ENCODE measurements at places on chromosomes 12 and 14.

DNA sequence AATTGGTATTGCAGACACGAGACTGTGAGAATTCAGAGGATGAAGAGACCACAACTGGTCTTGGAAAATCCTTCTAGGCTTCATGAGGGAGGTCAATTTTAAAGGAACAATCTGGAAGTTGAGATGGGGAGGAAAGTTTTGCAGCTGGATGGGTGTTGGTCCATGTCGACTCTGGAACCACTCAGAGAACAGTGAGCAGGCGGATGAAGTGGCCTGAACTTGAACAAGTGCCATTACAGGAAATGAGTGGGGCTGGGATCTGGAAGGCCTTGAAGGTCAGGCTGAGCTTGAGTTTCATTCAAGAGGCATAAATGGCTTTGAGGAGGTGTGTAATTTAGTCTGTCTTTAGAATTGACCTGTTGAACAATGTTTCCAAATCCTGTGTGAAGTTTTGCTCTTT is 140.9 kb downstream of the GALC start:
- H3K4me1 ChIP-seq: no peaks in the 10 kb centered on the region
- H3K4me3 ChIP-seq: no peak overlapping the region
- no peak for DNase-seq
- no peaks in the 10 kb centered on the region for H3K27me3 ChIP-seq

GRCh38 chr12:124400124-124400523 is 105.2 kb downstream of the RFLNA start:
- H3K4me1 ChIP-seq: peaks cover 2% of the 10 kb centered on the region
- peaks cover 2% of the 10 kb centered on the region for H3K36me3 ChIP-seq
- H3K27me3 ChIP-seq: no peaks in the 10 kb centered on the region
- no peak for DNase-seq
- H3K27ac ChIP-seq: no peak overlapping the region

GRCh38 chr12:12210983-12211382 is 55.9 kb downstream of the LRP6 start:
- DNase-seq: no peak
- no peaks in the 10 kb centered on the region for H3K36me3 ChIP-seq
- H3K4me3 ChIP-seq: no peak overlapping the region
- no peak overlapping the region for H3K27ac ChIP-seq
- no peaks in the 10 kb centered on the region for H3K27me3 ChIP-seq

GRCh38 chr12:116915326-116915725 is 4.6 kb downstream of the FBXW8 start:
- no peak overlapping the region for H3K4me3 ChIP-seq
- H3K4me1 ChIP-seq: peaks cover 3% of the 10 kb centered on the region
- no peak for DNase-seq

GRCh38 chr14:101507836-101508150 is 53.5 kb upstream of the DIO3 start:
- no peak overlapping the region for H3K4me3 ChIP-seq
- no peaks in the 10 kb centered on the region for H3K36me3 ChIP-seq
- no peak for DNase-seq

DNA sequence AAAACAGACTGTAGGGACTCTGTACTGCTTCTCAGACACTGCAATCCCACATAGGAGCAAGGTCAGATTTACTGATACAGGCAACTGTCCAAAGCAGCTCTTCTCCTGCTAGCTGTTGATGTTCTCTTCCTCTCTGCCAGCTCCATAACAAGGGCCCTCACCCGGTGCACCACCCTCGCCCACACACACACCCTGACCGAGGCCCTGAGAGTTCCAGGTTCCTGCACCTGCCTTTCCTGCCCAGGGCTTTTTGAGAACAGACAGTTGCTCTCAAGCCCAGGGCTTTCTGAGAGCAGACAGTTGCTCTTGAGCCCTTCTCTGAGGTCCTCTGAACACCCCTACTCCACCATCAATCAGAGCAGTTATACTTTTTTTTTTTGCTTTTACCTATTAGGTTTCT is 233.8 kb upstream of the GARIN6 start:
- H3K27me3 ChIP-seq: no peaks in the 10 kb centered on the region
- H3K36me3 ChIP-seq: no peaks in the 10 kb centered on the region
- DNase-seq: no peak

DNA sequence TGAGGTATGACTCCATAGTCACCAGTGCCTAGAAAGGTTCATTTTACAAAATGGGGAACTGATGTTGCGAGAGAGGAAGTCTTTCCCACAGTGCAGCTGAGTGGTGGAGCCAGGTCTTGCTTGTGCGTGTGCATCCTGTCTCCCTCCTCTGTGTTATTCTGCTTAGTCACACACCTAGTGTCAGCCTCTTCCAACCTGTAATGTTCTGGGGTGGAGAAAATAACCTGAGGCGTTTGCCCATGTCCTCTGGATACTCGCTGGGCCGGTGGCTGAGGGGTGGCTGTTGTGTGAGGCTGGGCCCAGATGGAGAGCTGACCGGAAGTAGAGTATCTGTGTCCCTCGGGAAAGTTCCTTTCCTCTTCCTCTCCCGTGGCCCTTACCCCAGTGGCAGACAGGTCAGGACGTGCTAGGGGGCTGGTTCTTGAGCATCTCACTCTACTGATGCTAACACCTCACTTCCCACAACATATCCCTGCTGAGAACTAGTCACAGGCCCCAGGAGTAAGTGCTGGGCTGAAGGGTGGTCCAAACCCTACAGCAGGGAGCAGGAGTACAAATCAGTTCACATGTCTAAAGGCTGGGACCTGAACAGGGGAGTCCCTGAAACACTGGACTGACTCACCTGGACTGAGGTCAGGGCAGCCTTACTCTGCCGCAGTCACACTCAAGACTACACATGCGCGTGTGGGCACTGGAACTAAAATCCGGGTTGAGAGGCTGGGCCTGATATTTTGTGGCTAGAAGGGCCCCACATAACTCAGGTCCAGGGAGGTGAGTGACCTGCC is 7.0 kb downstream of the MLF2 start:
- no peak overlapping the region for H3K27ac ChIP-seq
- no peaks in the 10 kb centered on the region for H3K4me1 ChIP-seq
- no peak overlapping the region for H3K4me3 ChIP-seq
- peaks cover 22% of the 10 kb centered on the region for H3K36me3 ChIP-seq
- DNase-seq: no peak

- H3K4me3 ChIP-seq: no peak overlapping the region
- H3K27ac ChIP-seq: peak overlapping the region; percentile 84
- DNase-seq: peak; percentile 99
- H3K27me3 ChIP-seq: no peaks in the 10 kb centered on the region
These were observed 105.2 kb upstream of the ATF7IP start for GRCh38 chr12:14260011-14260993.

DNA sequence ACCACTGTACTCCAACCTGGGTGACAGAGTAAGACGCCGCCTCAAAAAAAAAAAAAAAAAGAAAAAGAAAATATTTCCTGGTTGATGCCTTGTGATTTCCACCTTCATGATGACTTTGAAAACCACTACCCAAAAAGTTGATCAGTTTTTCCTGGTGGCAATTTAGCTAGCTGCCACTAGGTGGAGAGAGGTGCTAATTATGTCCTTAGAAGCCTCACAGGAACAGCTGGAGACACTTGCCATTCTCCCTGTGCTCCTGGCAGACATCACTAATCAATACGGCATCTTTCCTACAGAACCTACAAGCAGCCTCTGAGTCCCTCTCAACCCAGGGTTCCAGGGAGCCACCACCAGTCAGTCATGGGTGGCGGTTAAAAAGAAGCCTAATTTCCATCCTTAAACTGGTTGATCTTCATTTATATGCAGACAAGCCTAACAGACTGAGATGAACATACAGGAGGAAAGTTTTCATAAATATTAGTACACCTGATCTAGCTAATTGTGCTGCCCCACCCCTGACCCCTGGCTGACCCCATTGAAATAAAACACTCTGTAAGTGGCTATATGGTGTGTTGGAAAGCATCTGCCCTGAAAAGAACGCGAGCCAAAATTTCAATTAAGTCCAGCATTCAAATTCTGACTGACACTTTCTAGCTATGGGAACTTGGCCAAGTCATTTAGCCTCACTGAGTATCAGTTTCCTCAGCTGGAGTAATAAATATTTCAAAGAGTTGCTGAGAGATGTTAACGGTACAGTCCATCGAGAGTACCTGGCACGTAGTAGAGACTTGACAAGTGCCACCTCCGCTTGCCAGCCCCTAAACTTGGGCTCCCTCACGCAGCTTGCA is 6.2 kb upstream of the OAS1 start:
- H3K27ac ChIP-seq: no peak overlapping the region
- no peaks in the 10 kb centered on the region for H3K4me1 ChIP-seq
- no peak overlapping the region for H3K4me3 ChIP-seq
- DNase-seq: peak; percentile 86

DNA sequence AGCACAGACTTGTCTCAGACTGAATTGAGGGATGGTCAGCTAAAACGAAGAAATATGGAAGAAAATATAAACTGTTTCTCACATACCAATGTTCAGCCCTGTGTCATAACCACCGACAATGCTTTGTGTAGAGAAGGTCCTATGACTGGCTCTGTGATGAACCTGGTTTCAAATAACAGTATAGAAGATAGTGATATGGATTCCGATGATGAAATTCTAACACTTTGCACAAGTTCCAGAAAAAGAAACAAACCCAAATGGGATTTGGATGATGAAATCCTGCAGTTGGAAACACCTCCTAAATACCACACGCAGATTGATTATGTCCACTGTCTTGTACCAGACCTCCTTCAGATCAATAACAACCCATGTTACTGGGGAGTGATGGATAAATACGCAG is 7.9 kb upstream of the MAPK1IP1L start:
- no peaks in the 10 kb centered on the region for H3K4me1 ChIP-seq
- H3K27me3 ChIP-seq: no peaks in the 10 kb centered on the region
- no peak overlapping the region for H3K27ac ChIP-seq
- peaks cover 6% of the 10 kb centered on the region for H3K36me3 ChIP-seq

- H3K36me3 ChIP-seq: no peaks in the 10 kb centered on the region
- no peaks in the 10 kb centered on the region for H3K27me3 ChIP-seq
- H3K27ac ChIP-seq: no peak overlapping the region
- no peak for DNase-seq
- peaks cover 9% of the 10 kb centered on the region for H3K4me1 ChIP-seq
- no peak overlapping the region for H3K4me3 ChIP-seq
These were observed 66.6 kb downstream of the DAAM1 start for GRCh38 chr14:59254911-59255545.

DNA sequence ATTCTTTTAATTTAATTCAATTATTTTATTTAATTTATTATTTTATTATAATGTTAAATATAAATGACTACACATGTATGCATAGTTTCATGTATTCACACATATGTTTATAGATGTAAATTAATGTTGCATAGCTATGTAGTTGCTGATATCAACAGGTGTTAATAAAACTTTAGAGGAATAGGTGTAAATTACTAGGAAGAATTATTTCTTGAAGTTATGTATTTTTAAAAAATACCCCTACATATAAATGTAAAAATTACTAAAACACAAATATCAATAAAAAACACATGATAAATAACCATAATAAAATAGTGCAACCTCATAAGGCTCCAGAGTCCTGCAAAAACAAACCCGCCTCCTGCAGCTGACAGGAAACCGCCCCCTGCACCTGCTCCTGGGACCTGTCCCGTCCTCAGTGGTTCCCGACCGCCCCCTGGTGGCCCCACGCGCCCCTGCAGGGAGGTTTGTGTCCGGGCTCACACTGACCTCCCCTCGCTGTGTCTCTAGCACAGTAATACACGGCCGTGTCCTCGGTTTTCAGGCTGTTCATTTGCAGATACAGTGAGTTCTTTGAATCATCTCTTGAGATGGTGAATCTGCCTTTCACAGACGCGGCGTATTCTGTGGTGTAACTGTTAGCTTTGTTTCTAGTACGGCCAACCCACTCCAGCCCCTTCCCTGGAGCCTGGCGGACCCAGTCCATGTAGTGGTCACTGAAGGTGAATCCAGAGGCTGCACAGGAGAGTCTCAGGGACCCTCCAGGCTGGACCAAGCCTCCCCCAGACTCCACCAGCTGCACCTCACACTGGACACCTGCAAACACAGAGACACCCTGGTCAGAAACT is 1264.0 kb downstream of the TMEM121 start:
- no peaks in the 10 kb centered on the region for H3K36me3 ChIP-seq
- no peaks in the 10 kb centered on the region for H3K27me3 ChIP-seq
- DNase-seq: peak; percentile 1
- H3K27ac ChIP-seq: no peak overlapping the region

GRCh38 chr12:90630006-90630405 is 325.0 kb downstream of the CCER1 start:
- H3K27me3 ChIP-seq: no peaks in the 10 kb centered on the region
- no peak overlapping the region for H3K4me3 ChIP-seq
- no peak for DNase-seq
- H3K4me1 ChIP-seq: no peaks in the 10 kb centered on the region

DNA sequence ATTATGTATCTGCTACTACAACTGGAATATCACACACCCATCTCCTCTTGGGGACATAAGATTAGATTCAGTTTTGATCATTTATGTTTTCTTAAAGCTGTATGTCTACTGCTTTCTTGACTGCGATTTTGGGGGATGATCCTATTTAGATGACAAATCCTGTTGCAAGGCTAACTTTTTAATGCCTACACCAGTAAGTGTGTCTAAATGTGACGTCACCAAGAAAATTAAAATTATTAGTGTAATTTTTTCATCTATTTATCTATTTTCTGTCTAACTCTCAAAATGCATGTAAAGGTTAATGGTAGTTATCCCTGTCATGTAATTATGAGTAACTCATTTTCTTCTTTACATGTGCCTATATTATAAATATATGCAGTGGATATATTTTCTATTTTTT is 170.9 kb upstream of the PPFIA2 start:
- H3K4me3 ChIP-seq: no peak overlapping the region
- H3K27ac ChIP-seq: no peak overlapping the region

DNA sequence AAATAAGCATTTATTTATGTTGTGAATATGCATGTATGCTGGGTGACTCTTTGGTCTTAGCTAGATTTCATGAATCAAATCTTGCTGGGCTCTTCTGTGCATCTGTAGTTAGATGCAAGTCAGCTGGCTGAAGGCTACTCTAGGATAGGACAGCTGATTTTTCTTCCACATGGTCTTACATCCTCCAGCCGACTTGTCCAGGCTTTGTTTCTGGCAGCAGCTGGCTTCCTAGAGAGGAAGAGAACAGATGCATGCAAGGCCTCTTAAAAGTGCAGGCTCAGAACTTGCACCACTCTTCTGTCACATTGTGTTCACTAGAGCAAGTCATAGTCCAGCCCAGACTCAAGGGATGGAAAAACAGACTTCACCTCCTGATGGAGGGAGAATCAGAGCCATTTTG is 435.4 kb upstream of the STXBP6 start:
- H3K27me3 ChIP-seq: no peaks in the 10 kb centered on the region
- H3K4me3 ChIP-seq: no peak overlapping the region
- H3K4me1 ChIP-seq: no peaks in the 10 kb centered on the region

GRCh38 chr14:29815016-29815674 is 112.5 kb downstream of the PRKD1 start:
- H3K4me3 ChIP-seq: no peak overlapping the region
- H3K4me1 ChIP-seq: peaks cover 2% of the 10 kb centered on the region
- H3K36me3 ChIP-seq: no peaks in the 10 kb centered on the region
- H3K27me3 ChIP-seq: no peaks in the 10 kb centered on the region
